ENCODE measurements at places on chromosomes 1 and 21.

DNA sequence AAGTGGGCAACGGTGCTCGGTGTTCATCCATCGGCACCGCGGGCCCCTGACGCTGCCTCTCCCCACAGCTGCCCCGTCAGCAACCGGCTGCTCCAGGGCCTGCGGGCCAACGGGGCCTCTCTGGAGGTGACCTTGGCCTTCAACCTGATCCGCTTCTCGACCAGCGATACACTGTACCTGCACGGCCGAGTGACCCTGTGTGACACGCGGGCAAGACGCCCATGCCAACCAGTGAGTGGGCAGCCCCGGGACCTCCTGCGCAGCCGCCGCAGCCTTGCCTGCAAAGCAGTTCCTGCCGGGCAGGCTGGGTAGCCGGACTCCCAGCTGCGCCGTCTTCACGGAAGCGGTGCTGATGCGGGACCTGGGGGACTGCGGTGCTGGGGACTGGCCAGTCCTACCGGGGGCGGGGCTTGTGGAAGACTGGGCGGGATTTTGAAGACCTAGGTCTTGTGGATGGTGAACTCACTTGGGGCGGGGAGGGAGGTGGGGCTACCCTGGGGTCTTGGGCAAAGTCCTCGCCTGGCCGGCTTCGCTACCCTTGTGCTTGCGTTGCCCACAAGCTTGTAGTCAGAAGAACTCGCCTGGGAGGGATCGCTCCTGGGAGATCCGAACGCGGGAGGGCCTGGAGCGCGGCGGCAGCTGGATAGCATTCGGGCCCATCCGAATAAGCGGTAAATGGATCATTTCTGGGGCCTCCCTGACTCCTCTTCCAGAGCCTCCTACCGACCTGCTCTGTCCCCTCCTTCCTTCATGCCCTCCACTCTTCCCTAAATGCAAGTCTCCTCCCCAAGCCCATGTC is 8.8 kb upstream of the CEP85 start:
- DNase-seq, result no peak

DNA sequence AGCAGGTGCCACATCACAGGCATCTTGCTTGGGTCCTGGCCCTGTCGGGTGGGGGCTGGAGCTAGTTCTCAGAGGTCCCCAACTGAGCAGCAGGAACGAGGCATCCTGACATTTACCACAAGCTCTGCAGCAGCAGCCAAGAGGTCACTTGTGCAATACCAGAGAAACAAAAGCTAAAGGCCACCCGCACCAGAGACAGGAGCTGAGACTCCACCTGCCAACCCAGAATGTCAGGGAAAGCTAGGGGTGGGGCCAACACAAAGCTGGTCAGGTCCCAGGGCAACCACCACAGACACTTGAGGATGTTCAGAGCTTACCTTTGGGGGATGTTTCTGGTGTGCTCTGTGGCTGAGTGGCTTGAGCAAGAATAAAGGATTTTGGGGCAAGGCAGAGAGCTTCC is 13.6 kb upstream of the SYT6 start:
- no peak for DNase-seq

DNA sequence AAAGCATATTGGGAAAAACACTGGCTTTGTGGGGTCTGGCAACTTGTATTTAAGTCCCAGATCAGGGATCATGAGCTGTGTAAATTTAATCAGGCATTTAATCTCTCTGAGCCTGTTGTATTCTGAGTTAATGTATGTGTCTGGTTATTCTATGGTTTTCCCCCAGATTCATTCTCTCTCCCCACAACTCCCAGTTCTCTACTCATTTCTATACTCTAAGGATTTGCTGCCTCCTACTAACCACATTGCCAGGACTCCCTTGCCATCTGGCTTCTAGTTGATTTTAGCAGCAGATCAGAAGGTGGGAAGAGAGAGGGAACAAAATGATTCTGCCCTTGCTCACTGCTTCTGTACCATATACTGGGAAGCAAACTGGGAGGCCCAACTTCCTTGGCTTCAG is 31.4 kb upstream of the S1PR1 start:
- no peak for DNase-seq

GRCh38 chr1:18093193-18093592 is 14.4 kb upstream of the IGSF21 start:
- DNase-seq, result no peak

DNA sequence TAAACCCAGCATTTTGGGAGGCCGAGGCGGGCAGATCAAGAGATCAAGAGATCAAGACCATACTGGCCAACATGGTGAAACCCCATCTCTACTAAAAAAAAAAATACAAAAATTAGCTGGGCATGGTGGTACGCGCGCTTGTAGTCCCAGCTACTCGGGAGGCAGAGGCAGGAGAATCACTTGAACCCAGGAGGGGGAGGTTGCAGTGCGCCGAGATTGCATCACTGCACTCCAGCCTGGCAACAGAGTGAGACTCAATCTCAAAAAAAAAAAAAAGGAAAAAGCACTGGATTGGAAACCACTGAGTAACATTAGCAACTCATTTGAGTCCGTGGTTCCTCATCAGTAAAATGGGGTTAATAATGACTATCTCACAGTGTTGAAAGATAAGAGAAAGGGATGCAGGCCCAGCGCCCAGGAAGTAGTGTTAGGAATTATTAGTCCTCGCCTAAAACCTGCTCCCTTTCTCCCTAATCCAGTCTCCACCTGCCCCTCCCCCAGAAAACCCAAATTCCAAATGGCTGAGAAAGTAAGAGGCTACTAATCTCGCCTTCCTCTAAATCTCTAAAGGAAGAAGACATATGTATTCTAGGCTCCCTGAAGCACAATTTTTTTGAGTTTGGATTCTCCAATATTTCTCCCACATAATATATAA is 49.5 kb downstream of the RHBG start:
- no peak for DNase-seq

DNA sequence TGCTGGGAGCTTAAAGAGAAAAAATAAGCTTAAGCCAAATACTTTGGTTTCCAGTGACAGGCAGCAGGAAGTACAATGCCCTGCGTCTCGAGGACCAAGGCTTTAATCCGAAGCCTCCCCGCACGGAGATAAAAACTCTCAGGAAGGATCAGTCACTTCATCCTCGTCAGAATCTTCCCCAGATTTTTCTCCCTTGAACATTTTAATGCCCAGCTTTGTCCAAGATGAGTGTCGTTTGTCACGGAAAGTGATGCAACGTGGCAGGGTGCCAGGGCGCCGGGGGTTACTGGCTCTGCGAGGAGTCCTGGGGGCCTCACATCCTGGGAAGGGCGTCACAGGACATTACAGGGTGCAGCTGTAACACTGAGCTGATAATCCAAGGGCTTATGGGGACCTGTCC is 25.2 kb upstream of the PCBP3 start:
- no peak for DNase-seq

GRCh38 chr1:174352117-174352516 is 95.6 kb upstream of the GPR52 start:
- no peak for DNase-seq

GRCh38 chr1:171212607-171213351 is 27.7 kb downstream of the FMO2 start:
- DNase-seq, result no peak

GRCh38 chr1:48442864-48443619 is 29.0 kb downstream of the SPATA6 start:
- no peak for DNase-seq

DNA sequence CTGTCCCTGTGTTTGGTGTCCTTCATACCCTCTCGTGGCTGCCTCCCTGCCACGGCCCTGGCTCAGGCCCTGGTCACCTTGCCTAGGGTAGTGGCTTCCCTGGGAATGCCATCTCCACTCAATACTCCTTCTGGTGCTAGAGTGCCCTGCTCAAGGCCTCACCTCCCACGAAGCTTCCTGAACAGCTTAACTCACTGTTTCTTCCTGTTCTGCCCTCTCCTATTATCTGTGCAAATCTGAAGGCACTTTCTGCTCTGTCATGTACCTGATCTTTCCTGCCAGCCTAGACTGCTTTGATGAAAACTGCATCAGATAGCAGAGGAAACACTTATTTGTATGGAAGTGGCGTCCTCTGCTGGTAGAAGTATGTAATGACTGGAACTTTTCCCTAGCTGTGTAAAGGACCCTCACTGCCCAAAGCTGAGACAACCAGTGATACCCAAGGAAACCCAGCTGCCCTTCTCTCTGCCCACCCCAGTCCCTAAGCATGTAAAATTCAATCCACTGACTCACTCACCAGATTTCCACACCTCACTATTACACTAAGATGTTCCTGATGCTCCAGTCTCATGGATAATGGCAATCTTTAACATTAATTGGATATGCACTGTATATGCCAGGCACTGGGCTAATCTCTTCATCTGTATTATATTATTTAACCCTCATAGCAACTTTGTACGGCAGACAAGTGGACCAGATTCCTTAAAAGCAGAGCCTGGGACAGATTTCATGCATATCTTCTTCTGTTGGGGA is 36.2 kb upstream of the BTG2 start:
- DNase-seq, result peak; percentile 77

DNA sequence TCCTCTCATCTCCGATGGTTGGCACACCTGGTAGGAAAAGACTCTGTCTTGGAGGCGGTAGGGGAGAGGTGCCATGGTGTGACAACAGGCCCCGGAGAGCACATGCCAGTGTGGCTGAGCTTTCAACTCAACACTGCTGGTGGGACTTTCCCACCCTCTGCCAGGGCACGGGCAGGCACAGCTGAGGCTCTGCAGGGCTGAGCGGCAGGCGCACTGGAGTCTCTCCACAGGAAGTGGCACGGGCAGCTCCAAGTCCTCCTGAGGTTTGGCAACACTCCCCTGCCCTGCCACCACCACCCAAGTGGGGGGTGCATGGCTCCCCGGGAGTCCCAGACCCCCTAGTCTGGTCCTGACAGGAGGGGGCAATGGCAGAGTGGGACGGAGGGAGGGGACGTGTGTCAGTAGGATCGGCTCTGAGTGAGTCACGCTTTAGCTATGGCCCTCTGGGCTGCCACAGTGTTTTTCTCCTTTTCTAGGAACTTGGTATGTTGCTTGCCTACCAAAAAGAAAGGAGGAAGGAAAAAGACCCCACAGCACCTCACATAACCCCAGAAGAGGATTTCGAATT is 27.3 kb upstream of the EVA1B start:
- DNase-seq, result no peak

DNA sequence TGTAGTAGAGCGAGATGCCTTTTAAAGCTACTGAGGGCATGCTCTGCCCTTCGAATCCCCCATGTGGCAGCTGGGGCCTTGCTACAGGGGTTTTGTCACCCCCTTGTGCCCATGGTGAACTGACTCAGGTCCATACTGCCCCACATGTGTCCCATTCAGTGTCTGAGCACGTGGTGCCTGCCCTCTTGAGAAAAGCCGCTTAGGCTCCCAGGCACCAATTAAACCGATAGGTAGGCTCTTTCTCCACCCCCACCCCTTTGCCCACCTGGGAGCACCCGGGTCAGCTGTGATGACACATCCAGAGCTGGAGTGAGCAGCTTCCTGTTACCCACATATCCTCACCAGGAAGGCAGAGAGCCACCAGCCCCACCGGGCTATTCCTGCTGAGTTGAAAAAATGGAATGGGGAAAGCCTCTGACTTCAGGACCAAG is 30.5 kb downstream of the TMCC2 start:
- no peak for DNase-seq

GRCh38 chr1:8016210-8016894 is 9.8 kb downstream of the ERRFI1 start:
- DNase-seq, result no peak

GRCh38 chr1:203607533-203607873 is 19.1 kb upstream of the ATP2B4 start:
- no peak for DNase-seq

DNA sequence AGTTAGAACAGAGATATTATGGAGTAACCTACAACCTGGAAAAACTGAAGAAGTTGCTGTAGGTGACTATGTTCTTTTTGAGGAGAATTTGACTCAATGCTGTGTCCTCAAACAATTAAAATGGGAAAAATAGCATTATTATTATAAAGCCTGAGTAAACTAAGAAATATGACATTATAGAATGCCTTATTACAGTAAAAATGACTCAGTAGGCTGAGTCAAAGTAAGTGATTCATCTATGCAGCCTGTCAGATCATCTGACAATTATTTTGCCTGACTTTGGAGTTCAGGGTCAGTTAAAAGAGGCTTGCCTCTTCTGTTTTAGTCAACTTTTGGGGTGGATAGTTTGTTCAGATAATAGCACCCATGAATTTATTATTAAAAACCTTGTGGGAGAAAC is 150.8 kb upstream of the PTGFR start:
- no peak for DNase-seq

DNA sequence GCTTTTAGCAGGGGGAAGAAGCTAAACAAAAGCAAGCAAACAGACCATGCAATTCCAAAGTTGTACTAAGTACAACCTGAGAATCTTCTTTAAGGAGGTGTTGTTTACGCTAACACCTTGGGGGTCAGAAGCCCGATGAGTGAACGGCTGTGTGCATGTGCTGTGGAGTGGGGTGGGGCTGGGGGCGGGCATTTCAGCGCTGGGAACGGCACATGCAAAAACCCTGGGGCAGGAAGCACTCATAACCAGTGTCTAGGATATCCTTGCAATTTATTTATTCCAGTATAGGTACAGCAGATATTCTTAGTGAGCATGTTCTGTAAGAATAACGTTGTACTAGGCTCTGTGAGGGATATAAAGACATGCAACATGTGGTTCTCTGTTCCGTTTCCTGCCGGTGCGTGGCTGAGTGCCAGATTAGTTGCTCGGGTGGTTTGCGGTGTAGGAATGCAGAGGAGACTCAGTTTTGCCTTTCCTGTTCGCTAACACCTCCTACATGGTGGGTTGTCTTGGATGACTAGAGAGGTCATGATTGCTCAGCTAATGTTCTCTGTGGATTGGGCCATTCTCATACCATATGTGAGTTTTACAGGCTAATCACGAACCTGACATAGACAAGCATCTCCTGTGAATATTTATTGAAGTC is 3.7 kb downstream of the FASLG start:
- no peak for DNase-seq

DNA sequence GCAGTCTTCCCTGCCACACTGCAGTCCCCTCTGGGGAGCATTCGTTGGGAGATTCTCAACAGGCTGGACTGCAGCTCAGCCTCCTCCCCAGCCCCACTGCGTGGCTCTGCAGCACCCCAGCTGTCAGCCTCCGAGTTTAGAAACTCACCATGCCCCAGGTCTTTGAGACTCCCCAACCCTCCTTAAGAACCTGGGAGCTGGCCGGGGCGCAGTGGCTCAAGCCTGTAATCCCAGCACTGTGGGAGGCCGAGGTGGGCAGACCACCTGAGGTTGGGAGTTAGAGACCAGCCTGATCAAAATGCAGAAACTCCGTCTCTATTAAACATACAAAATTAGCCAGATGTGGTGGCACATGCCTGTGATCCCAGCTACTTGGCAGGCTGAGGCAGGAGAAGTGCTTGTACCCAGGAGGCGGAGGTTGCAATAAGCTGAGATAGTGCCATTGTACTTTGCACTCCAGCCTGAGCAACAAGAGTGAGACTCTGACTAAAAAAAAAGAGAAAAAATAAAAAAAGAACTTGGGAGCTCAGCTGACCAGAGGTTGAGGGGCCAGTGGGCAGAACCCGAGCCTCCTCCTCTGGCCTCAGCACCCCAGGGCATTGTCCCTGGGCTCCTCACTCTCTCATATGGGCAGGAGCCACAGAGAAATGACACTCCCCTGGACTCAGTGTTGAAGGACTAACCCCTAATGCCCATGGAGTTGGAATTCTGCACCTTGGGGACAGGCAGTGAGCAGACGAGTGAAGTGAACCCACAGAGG is 5.6 kb downstream of the OLIG2 start:
- no peak for DNase-seq
